ENCODE measurements at places on chromosomes 3 and 15.

GRCh38 chr3:147089286-147089685, 317.1 kb downstream of the ZIC4 start:
- no peak for DNase-seq

DNA sequence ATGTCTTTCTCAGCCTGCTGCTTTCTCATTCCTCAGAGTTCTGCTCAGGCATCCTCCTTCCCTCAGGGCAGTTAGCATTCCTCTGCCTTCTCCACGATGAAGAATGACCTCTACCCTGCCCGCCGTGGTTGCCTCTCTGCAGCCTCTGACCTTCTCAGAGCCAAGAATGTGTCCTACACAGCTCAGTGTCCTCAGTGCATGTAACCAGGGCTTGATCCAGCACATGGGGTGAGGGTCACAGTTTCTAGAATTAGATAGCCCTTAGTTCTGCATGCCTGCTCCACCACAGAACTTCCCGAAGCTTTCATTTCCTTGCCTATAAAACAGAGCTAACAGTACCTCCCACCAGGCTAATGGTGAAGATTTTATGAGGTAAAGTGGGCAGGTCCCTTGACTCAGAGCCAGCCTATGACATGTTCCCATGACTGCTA, 182.1 kb downstream of the CLSTN2 start:
- no peak for DNase-seq

- DNase-seq, result no peak
These were observed 179.9 kb upstream of the PFN2 start for GRCh38 chr3:150150633-150151032.

DNA sequence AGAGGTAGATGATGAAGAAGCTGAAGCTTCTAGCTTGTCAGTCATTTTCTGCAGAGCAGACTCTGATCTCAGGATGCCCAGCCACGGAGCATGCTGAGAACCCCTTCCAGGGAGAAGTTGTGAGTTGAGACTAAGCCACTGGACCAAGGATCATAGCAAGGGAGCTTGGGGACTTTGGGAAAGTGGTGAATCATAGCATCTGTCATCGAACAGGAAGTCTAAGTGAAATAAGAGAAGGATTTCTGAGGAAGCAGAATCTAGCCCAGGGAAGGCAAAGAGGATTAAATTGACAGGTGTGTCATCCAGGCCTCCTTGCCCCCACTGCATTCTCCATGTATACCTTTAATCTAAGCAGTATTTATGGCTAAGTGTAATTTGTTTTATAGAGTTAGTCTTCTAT, 71.8 kb upstream of the TMEM108 start:
- DNase-seq, result no peak

All from stimulated activated CD4-positive, alpha-beta T cell treated with anti-CD3 and anti-CD28 coated beads, Interleukin-15, amount 100 ng/mL, for 1 hour (primary cell).